ENCODE measurements at places on chromosomes 4 and X.

GRCh38 chr4:58475097-58475496, 1364.9 kb upstream of the IGFBP7 start:
- no peaks in the 10 kb centered on the region for H3K36me3 ChIP-seq
- no peak for DNase-seq
- no peak overlapping the region for H3K4me3 ChIP-seq
- H3K4me1 ChIP-seq: no peaks in the 10 kb centered on the region
- H3K27me3 ChIP-seq: peaks cover 3% of the 10 kb centered on the region
- H3K27ac ChIP-seq: no peak overlapping the region

DNA sequence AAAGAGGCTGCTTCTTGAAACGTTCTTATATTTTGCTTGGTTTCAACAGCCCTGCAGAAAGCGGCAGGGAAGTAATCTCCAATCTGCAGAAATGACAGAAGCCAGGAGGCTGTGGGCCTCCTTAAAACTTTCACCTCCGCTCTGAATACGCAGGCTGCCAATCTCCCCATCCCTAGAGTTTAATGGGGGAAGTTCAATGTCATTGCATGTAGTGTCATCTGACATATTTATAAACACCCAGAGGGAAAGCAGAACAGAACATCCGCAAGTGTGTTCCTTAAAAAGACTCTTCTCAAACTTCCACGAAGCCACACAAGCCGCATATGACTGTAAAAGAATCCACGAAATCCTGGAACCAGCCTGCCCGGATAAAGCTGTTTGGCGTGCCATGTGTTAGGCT, 148.8 kb upstream of the TBL1X start:
- DNase-seq: no peak
- no peaks in the 10 kb centered on the region for H3K27me3 ChIP-seq
- H3K4me3 ChIP-seq: no peak overlapping the region
- H3K36me3 ChIP-seq: no peaks in the 10 kb centered on the region
- no peaks in the 10 kb centered on the region for H3K4me1 ChIP-seq

DNA sequence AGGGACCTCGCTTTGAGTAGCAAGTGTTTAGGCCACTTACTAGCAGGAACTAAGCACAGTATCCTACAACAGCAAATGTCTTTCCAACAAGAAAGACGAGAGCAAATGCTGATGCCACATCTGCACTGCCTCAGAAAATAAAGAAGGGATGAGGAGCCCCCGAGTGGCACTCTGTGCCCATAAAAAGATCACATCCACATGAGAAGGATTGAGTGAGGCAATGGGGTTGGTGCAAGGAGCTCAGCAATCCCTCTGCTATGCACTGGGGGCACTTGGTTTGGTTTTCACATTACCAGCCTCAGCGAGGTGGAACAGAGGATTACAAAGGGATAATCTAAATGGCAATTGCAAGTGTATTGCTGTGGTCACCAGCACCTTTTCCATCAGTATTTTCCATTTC, 252.8 kb upstream of the SLC7A11 start:
- H3K27me3 ChIP-seq: no peaks in the 10 kb centered on the region
- H3K4me1 ChIP-seq: no peaks in the 10 kb centered on the region
- no peak overlapping the region for H3K4me3 ChIP-seq
- no peaks in the 10 kb centered on the region for H3K36me3 ChIP-seq

DNA sequence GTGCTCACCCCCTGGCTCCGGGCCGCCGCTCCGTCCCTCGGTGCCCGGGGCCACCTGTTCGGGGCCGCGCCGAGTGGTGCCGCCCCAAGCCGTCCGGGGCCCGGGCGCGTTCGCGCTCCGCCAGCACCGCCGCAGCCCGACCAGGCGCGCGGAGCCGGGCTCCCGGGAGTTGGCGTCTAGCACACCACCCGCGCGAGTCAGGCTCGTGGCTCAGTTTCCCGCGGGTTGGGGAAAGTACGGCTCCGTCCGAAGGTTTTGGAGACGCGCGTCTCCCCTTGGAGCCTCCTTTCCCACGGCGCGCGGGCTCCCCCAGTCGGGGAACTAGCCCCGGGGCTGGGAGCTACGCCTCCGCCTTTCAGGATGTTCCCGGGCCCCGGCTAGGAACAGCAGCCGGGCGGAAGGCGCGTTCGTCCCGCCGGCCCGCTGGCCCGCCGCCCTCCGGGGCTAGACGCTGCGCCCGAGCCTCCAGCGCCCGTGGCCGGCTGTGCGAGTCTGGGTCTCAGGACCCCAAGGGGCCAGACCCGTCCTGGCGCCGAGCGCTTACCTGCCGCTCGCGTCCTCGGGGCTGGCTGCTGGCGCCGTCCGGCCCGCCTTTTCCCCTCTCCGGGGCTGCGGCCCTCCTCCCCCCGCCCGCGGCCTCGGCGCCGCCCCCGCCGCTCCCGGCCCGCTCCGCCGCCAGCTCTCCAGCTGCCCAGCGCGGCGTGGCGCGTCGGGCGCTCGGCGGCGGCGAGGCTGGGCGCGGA, at the start of gene ADGRG2:
Gene ADGRG2 (minus strand): TSS at position 571 of the 743 bp plus-strand sequence. CDS start 53,634 bp downstream, outside the sequence.
- no peak within 1 kb of the TSS for H3K4me3 ChIP-seq
- no peak within 1 kb of the TSS for H3K27ac ChIP-seq
- no peaks in the 10 kb centered on the region for H3K36me3 ChIP-seq
- no peaks in the 10 kb centered on the region for H3K27me3 ChIP-seq
- peaks cover 1% of the 10 kb centered on the region for H3K4me1 ChIP-seq

DNA sequence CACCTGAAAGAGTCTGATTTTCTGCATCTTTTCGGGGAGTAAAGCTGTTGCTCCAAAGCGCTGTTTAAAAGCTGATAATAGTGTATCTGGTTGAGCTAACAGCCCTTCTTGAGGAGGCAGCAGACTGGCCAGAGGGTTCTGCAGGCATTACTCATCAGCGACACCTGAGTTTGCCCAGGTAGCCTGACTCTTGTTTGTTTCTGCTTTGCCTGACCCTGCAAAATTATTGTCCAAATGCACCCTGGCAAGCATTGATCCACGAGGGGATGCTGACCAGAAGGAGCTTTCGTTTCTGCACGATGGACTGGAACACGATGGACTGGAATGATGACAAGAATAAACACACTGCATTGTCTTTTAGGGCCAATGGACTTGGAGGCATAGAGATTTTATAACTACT, 6.2 kb downstream of the CD99 start:
- no peak overlapping the region for H3K27ac ChIP-seq
- no peaks in the 10 kb centered on the region for H3K36me3 ChIP-seq
- DNase-seq: no peak

DNA sequence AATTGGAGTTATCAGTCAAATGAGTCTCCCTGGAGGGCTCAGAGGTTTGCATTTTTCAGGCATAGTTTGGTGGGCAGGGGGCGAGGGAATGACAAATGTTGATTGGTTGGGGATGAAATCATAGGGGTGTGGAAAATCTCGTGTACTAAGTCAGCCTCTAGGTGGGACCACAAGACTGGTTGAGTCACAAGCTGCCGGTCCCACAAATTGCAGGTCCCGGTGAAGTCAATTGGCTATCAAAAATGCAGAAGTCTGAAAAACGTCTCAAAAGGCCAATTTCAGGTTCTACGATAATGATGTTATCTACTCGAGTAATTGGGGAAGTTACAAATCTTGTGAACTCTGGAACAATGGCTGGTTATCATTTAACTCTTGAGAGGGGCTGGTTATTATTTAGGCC, 98.8 kb upstream of the DHX15 start:
- no peaks in the 10 kb centered on the region for H3K36me3 ChIP-seq
- no peaks in the 10 kb centered on the region for H3K4me1 ChIP-seq
- H3K4me3 ChIP-seq: no peak overlapping the region

DNA sequence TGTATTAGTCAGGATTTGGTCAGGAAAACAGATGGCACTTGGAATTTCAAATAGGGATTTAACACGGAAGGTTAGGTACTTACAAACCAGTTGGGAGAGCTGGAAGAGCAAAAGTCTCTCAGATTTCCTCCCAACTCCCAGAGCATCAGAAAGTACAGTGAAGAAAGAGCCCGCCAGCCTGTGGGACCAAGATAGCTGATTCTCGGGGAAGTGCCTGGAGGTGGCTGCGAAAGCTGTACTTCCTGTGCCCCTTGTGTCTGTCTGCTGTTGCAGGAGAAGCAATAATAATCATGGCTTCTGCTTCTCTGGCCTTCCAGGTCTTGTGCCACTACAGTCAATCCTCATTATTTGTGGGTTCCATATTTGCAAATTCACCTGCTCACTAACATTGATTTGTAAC, 221.0 kb upstream of the BCOR start:
- H3K27me3 ChIP-seq: no peaks in the 10 kb centered on the region
- H3K36me3 ChIP-seq: no peaks in the 10 kb centered on the region
- DNase-seq: no peak
- no peak overlapping the region for H3K4me3 ChIP-seq

- no peaks in the 10 kb centered on the region for H3K27me3 ChIP-seq
- no peaks in the 10 kb centered on the region for H3K4me1 ChIP-seq
- H3K36me3 ChIP-seq: no peaks in the 10 kb centered on the region
- H3K27ac ChIP-seq: no peak overlapping the region
- H3K4me3 ChIP-seq: no peak overlapping the region
Observed at GRCh38 chr4:128606173-128606572, 203.3 kb upstream of the JADE1 start.

GRCh38 chr4:544386-545105, 31.5 kb downstream of the TMEM271 start:
- no peaks in the 10 kb centered on the region for H3K36me3 ChIP-seq
- H3K4me1 ChIP-seq: no peaks in the 10 kb centered on the region
- no peak for DNase-seq
- no peak overlapping the region for H3K27ac ChIP-seq

DNA sequence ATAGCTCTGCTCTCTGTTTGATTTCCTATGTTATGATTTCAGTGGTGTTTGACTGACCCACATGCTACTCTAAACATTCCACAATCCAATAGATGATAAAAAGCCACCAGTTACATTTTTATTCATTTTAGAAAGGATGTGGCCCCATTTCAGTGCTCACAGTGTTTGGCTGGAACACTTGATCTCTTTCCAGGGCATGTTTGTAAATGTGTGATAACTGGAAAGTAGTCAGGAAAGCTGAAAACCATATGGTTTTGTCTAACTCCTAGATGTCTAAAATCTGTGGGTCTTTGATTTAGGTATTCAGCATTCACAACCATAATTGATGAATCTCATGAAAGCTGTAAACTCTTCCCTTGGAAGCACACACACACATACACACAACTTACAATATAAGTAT, 904.9 kb upstream of the AGA start:
- no peak overlapping the region for H3K27ac ChIP-seq
- H3K27me3 ChIP-seq: no peaks in the 10 kb centered on the region
- no peaks in the 10 kb centered on the region for H3K4me1 ChIP-seq
- DNase-seq: no peak
- no peaks in the 10 kb centered on the region for H3K36me3 ChIP-seq
- no peak overlapping the region for H3K4me3 ChIP-seq
